ENCODE measurements at places on chromosomes 16 and 17.

GRCh38 chr17:73071066-73071999 is 21.2 kb downstream of the SLC39A11 start:
- no peak for DNase-seq

DNA sequence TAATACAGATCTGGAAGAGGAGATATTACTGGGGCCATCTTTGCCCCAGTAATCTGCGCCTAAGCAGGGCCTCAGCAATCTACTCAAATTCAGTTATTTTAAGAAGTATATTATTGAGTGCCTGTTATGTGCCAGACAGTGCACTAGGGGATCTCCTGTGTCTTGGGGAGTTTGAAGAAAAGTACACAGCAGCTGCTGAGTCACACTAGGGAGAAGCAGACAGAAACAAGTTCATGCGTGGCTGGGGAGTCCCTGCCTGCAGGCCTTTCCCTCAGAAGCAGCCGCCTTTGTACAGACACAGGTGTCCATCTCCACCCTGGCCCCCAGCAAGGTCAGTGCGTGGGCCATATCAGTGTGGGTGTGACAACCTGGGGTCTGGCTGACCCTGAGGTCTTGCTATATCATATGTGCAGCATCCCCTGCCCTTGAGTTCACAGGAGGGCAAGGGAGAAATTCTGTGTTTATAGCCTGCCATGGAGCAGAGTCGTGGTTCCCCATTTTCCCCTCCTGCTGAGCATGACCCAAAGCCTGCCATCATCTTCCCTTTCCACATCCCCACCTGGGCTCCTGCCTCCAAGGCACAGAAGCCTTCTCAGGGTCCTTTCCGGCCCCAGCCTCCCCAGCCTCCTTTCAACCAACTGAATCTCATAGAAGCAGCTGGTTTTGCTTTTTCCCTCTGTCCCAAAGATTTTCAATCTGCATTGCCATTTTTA is 229.9 kb upstream of the SDK2 start:
- DNase-seq = no peak

DNA sequence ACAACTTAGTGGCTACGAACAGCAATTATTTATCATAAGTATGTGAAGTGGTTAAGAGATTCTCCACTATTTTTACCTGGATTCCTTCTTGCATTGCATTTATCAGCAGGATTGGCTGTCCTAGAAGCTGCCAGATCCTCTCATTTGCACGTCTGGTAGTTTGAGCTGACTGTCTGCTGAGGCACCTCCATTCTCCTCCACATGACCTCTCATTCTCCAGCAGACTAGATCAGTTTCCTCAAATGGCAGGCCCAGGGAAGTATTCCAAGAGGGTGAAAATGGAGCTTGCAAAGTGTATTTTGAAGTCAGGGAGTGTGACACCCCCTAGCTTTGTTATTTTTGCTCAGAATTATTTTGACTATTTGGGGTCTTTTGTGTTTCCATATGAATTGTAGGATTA is 870.1 kb downstream of the CDH11 start:
- DNase-seq = no peak

DNA sequence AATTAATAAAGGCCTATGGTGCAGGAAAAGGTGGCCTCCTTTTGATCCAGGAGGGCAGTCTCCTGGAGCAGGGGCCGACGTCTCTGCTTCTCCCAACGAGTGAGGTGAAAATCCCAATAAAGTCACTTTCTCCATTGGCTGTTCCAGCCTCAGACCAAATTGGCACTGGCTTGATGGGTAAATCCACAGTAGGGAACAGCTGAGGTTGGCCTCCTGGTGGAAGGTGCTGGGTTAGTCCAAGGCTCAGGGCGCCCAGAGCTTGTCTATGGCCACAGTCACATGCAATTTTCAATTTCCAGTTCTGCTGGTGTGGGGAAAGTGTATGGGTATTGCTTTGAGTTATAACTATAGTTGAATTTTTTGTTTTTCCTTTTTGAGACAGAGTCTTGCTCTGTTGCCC is 79.0 kb downstream of the NETO2 start:
- no peak for DNase-seq

GRCh38 chr16:51031598-51031997 is 119.5 kb downstream of the SALL1 start:
- no peak for DNase-seq

- no peak for DNase-seq
Measured at GRCh38 chr16:27547851-27548250, 1.9 kb downstream of the GTF3C1 start.

- DNase-seq = no peak
Measured at GRCh38 chr17:75091855-75092327, 4.1 kb downstream of the SLC16A5 start.

DNA sequence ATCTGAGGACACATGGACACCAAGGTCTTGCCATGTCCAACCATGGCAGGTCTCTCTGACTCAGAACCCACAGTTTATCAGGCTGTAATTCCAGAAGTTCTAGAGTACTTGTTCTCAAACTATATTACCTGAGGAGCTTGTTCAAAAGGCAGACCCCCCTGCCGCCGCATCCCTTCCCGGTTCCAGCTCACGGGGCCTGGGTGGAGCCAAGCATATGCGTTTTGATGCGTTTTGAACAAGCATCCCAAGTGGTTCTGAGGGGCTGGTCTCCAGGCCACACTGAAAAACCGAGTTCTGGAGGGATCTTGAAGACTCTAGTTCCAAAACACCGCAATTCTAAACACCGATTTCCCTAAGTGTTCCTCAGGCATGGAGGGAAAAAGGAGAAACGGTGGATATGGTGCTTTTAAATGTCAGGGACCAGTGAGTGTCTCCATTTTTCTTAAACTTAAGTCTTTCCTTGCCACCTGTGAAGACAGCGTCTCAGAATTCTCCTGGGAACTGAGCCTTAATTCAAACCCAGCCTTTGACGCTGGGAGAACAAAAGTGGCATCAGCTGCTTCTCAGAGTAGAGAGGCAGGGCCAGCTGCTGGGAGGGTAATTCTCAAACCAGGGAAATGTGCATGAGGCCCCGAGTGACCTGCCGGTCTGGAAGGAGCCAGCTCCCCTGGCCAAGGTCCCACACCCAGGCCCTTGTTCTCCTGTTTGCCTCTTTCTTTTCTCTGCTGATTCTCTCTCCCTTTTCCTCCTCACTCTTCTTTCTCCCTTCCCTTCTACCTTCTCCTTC is 84.4 kb upstream of the PLCG2 start:
- DNase-seq = no peak

DNA sequence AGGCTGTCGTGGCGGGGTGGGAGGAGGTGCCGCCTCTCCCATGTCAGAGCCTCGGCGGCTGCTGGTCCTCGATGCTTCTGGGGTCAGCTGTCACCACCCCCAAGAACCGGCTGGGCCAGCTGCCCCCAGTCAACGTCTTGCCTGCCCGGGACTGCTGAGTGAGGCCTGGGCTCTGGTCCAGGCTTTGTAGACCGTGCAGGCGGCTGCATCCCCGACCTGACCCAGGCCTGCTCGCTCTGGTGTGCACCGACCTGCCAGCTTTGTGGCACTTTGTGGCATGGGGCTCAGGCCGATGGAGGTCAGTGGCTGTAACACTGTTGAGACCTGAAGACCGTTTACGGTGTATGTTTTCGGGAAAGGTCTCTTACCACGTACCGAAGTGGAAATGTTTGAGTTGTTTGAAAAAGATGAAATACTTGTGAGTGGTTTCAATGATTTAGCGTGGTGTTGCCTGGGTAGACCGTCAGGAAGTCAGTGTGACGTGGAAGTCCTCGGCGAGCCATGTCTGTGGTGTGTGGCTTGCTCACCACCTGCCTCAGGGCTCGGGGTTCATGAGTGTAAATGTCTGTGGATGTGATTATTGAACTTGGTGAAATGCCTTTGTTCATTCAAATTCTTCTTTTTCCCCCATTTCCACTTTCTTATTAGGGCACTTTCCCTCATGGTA is 53.2 kb upstream of the ZNF750 start:
- no peak for DNase-seq

GRCh38 chr16:73034374-73034773 is 13.6 kb downstream of the ZFHX3 start:
- DNase-seq = no peak

Measured in stimulated activated CD4-positive, alpha-beta T cell treated with anti-CD3 and anti-CD28 coated beads, Interleukin-2, amount 100 ng/mL, for 48 hours (primary cell).